ENCODE measurements at places on chromosomes 13 and 19.
A peak's percentile ranks its signal among the peaks of the same experiment; 100 is the strongest.

DNA sequence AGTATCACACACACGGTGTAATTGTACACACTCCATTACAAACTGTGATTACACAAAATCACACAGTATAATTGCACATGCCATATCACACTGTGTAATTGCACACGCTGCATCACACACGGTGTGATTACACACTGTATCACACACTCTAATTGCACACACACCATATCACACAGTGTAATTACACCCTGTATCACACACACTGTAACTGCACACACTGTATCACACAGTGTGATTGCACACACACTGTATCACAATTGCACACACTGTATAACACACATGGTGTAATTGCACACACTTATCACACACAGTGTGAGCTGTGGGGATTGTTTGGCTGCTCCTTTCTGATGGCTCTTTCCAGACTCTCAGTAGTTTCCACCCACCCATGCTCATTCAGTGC, 162.6 kb upstream of the SGCG start:
- no peak for DNase-seq

- peak; percentile 47 for DNase-seq
Measured at GRCh38 chr13:101520672-101521071, 68.2 kb downstream of the ITGBL1 start.

DNA sequence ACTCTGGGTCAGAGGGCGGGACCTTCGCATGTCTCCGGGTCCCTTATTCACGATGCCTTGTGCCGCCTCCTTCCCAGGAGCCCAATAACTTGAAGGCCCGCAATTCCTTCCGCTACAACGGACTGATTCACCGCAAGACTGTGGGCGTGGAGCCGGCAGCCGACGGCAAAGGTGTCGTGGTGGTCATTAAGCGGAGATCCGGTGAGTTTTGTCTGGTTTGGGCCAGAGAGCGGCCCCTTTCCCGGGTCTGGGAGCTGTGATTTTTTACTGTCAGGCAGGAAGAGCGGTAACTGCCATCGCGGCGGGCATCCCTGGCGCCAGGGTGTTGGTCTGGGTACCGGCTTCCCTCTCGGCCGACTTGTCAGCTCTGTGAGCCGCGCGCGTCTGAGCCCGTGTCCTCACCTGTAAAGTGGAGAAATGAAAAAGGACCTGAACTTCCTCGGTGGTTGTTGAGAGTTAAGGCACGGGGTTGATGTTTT, 800 bp downstream of the RPL28 start:
- DNase-seq: no peak

DNA sequence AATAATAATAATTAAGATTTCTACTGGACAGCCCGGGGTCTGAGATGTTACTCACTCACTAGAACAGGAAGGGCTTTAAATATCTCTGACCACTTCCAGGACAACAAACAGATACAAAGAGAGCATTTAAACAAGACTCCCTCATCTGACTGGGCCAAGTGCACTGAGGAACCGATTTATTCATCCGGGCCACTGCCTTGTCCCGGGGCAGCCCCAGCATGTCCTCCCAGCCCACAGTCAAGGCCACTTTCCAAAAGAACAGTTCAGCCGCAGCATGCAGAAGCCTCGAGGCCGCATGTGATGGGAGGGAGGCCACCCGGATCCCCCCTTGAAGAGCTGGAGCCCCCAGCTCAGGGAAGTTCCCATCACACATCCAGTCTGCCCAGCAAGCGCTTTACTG, 30.5 kb downstream of the MLLT1 start:
- DNase-seq: no peak

DNA sequence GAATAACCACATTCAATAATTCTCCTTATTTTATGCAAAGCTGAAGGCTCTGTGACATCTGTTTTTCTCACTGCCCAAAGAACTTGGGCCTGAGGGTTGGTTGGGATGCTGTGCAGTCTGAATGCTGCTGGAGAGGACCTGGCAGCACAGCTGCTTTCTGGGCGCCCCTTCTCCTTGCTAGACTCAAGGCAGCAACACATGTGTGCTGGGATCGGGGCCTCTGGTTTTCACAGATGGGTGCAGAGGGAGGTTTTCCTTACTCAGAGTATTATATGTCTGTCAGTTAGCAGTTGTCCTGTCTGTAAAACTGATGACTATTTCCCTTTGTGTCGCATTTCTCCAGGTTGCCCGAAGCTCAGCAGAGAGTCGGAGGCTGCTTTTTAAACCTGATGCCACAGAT, 53.2 kb upstream of the TEX29 start:
- no peak for DNase-seq
